ENCODE measurements at places on chromosomes 5 and 9.

- DNase-seq, result no peak
Observed at GRCh38 chr9:137269231-137269772, 8.2 kb upstream of the TOR4A start.

GRCh38 chr5:140424135-140424534 lies 22.5 kb downstream of the ANKHD1 start:
- no peak for DNase-seq

DNA sequence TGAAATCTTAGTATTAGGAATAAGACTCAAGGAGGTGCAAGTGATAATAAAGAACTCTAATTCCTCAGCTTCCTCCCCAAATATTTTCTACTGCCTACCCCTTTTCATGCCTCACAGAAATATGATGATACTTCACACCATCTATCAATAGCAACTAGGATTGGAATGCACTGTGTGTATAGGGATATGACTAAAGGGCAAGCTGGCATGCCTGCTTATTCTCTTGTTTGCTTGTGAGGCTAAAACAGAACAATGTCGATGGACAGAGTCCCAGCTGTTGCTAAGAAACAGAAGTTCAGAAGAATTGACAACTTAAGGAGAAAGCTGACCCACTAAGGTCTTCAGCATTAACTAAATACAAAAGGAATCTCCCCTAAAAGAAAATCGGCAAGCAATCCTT lies 9.7 kb upstream of the CHD1 start:
- DNase-seq, result no peak

DNA sequence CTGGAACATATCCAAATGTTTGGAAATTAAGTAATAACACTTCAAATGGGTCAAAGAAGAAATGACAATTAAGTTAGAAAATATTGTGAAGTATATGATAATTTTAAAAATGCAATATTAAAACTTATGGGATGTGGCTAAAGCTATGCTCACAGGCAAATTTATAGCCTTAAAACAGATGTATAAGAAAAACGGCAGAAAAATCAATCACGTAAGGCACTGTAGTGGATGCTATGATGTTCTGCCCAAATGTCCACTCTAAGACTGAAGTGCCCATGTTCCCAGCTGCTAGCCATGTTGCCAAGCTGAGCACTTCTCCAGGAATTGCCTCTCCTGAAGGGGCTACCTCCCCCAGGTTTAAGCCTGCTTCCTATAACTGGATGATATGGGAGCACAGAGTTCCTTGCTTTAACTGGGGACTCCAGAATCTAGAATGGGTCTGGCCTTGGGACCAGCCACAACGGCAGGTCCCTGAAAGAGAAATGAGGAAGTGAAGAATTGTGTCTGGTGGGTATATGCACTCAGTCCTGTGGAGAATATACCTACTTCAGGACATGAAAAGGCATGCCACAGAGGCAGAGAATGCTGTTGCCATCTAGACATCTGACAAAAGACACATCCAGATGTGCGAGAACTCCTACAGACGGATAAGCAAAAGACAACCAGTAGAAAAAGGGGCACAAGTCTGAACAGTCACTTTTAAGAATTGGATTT lies 78.2 kb upstream of the RXRA start:
- DNase-seq, result no peak

GRCh38 chr5:34932947-34933346 lies 3.6 kb downstream of the DNAJC21 start:
- DNase-seq, result no peak

GRCh38 chr9:22700171-22700570 lies 253.5 kb downstream of the DMRTA1 start:
- DNase-seq, result no peak

DNA sequence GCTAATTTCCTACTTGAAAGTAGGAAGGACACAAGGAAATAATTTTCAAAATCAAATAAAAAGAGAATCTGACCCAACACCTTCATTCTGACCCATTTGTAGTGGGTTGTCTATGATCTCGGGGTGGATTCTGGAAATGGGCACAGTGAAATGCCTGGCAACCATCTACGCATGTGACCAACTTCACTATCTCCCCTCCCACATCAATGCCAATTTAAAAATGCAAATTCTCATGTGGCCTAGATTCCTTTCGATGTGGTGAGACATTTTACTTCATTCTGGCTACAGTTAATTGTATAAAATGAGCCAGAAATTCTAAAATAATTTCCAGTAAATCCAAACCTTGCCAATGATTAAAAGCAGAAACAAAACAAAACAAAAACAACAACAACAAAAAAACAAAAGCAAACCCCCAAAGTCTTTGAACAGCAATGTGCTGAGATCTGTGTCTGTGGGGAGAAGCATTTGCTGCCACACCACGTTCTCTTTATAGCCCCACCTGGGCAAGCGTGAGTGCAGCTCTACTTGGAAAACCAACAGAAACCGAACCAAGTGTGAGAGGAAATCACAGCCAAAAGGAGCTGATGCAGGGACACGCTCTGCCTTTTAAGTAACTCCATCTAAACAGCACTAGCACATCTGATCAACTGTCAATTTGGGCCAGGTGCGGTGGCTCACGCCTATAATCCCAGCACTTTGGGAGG lies 59.0 kb downstream of the USP20 start:
- no peak for DNase-seq

- no peak for DNase-seq
Observed at GRCh38 chr5:69485471-69485870, 7.1 kb upstream of the OCLN start.

GRCh38 chr5:15529821-15530220 lies 29.8 kb downstream of the FBXL7 start:
- no peak for DNase-seq

- no peak for DNase-seq
Observed at GRCh38 chr9:111974092-111974681, 77.6 kb downstream of the UGCG start.

DNA sequence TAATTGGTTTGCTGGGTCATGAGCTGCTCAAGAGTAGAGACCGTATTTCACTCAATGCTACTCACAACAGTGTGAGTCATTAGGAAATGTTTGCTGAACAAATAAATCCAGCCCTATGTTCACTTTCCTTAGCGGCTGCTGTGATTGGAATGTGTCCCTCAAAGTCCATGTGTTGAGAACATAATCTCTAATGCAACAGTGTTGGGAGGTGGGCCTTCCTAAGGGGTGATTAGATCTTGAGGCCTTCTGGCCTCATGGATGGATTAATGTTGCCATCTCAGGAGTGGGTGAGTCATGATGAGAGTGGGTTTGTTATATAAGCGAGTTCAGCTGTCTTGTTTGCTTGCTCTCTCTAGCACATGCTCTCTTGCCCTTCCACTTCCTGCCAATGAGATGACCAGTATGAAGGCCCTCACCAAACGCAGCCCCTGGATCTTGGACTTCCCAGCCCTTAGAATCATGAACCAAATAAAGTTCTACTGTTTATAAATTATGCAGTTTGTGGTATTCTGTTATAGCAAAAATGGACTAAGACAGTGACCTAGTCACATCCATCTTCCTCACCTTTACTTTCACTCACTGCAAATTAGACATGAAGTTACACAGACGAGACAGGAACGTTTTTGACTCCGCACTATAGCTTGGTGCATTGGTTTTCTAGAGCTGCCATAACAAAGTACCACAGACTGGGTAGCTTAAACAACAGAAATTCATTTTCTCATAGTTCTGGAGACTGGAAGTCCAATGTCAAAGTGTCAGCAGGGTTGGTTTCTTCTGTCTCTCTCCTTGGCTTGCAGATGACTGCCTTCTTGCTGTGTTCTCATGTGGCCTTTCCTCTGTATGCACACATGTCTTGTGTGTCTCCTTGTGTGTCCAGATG lies 50.9 kb upstream of the FAM169A start:
- DNase-seq, result no peak

- DNase-seq, result no peak
Observed at GRCh38 chr5:746258-746761, 38.2 kb downstream of the ZDHHC11B start.

DNA sequence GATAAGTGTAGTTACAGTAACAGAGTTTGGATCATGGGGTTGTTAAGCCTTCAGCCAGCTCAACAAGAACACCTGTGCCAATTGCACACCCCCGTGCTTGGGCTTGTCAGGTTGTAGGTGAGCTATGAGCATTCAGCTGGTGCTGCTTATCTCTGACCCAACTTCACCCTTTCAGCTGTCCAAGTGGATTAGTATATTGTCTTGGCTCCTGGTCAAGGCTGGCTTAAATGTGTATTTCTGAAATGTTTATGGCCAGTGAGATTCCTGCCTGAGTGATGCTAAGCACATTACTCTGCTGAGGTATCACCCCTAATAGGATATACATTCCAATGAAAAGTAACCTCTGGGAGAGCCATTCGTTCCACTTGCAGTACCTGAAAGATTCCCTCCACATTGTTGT lies 44.2 kb upstream of the LMNB1 start:
- DNase-seq, result no peak

- no peak for DNase-seq
Observed at GRCh38 chr5:12399868-12400267, 495.6 kb upstream of the CTNND2 start.

DNA sequence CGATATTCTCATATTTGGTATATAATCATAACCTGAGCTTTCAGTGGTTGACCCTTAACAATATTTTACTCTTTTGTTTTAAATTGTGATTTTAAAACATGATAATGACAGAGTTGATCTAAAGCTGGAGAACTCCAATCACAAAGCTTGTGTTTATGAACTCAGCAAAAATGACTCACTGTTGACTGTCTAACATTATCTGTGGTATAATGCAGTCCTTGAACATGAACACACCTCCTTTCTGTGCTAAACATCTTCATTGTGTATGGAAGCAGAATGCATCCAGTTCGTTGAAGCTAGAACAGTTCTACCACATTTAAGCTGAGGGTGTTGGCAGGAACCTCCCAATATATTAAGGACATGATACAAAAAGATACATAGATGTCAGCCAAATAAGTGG lies 1030.2 kb upstream of the SEMA6A start:
- no peak for DNase-seq

GRCh38 chr5:142117579-142118151 lies 9.1 kb downstream of the NDFIP1 start:
- no peak for DNase-seq

- peak; percentile 24 for DNase-seq
Observed at GRCh38 chr5:72818866-72819534, 2.5 kb downstream of the TNPO1 start.

DNA sequence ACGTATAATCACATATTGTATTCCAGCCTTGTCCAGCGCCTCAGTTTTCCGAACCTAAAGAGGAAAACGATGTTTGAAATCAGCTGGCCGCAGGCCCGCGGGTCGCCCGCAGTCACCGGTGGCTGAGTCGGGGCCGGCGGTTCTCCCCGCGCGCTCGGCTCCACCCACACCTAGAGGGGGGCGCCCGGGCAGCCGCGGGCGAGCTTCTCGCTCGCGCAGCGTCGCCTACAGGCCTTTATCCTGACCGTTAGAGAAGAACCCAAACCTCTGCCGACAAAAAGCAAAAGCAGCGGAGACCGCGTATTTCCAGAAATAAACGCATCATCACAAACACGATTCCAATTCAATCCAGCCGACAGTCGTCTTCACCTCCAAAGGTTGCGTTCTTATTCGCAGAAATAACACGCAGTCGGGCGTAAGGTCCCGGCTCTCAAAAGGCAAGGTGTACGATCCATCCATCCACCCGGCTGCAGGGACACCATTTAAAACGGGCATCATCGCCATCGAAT lies 725 bp upstream of the NIPBL start:
- peak; percentile 66 for DNase-seq

DNA sequence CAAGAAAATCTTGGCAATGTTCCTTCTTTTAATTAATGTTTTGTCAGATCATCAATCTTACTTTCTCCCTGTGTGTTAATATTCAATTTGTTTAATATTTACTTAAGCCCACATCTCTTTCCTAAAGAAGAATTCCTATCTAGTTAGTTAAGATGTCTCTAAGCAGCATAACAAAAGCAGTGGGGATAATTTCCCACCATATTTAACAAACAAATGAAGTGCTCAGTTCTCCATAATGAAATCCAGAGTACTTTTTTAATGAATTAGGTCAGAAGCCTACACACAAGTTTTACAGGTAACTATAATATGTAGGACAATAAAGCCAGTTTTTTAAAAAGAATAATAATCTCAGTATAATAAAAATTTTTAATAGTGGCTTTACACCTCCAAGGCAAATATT lies 1918.8 kb downstream of the EFNA5 start:
- no peak for DNase-seq

DNA sequence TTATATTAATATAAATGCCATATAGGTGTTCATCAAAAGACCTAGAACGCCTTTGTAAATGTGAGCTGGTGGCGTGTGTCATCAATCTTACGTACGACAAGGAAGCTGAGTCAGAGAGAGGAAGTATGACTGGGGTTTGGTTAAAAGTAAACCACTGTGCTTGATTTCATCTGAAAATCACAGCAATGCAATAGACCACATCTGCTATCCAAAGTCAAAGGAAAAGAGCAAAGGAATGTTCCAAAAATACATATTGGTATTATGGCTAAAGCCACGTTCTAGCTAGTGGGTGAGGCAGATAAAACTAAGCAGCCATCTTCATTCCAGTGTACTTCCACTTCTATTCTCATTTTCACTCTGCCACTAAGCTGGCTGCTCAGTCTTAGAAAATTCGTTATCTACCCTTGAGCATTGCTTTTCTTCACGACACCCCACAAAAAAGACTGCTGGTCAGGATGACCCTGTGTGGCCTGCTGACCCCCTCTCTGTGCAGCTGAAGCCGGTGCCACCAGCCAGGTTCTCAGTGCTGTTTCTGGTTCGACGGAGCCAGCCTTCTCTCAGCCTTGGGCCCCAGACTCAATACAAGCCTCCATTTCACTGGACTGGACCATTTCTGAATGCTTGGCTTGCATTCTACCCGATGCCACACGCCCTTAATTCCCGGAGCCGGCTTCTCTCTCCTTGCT lies 23.8 kb downstream of the SHC3 start:
- DNase-seq, result no peak

DNA sequence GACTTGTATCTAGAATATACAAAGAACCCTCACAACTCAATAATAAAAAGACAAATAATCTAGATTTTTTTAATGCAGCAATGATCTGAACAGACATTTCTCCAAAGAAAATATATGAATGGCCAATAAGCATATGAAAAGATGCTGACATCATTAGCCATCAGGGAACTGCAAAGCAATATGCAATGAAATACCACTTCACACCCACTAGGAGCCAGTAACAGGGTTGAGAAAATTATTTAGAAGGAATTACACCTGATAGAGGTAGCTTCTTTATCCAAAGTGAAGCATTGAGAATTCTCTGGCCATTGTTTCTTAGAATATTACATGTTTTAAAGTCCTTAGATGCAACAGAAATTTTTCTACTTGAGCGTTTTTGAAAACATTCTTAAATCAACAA lies 316.9 kb downstream of the KCNN2 start:
- DNase-seq, result no peak

GRCh38 chr5:110784901-110785300 lies 46.1 kb downstream of the SLC25A46 start:
- no peak for DNase-seq

GRCh38 chr5:152855441-152855840 lies 450.4 kb upstream of the NMUR2 start:
- DNase-seq, result no peak

DNA sequence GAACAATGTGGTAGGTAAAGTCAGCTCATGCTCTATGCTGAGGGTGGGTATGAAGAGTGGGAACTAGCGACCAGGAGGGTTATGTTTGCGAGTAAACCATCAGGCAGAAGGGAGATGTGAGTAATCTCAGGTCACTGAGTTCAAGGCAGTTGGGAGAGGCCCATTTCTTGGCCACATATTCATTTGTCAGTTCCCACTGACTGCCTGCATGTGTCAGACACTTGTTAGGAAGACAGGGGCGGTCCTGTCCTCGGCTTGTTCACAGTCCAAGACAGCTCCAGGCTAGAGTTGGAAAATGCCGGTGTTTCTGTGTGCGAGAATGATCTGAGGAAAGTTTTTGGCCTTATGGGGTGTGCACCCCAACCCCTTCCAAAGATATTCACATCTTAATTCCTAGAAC lies 48.6 kb upstream of the GDNF start:
- DNase-seq, result no peak

- DNase-seq, result no peak
Observed at GRCh38 chr9:128828719-128829452, 708 bp downstream of the SPOUT1 start.

All from activated T-helper 1 cell treated with anti-CD3 and anti-CD28 coated beads, Interleukin-2, amount 50 U/mL, for 16 hours (primary cell).